ENCODE measurements at places on chromosomes 13 and 19.

DNA sequence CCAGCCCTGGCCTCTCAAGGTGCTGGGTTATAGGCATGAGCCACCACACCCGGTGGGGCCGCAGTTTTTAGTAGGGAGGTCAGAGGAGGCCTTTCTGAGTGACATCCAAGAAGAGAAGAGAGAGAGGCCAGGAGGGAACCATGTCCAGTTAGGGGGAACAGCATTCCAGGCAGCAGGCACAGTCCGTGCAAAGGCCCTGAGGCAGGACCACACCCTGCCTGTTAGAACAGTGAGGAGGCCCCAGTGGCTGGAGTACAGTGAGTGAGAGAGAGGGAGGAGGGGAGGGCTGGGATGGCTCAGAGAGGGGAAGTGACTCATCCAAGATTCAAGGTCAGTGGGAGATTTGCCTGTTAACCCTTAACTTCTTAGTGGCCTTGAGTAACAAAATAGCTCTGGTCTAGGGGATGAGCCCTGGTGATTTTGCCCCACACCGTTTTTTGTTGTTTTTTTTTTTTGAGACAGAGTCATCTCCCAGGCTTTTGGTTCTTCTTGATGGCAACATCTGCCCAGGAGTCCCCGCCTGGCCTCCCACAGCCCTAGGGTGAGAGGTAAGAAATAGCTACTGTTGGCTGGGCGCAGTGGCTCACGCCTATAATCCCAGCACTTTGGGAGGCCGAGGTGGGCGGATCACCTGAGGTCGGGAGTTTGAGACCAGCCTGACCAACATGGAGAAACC, 2.7 kb upstream of the PLIN3 start:
- peak; percentile 94 for DNase-seq

DNA sequence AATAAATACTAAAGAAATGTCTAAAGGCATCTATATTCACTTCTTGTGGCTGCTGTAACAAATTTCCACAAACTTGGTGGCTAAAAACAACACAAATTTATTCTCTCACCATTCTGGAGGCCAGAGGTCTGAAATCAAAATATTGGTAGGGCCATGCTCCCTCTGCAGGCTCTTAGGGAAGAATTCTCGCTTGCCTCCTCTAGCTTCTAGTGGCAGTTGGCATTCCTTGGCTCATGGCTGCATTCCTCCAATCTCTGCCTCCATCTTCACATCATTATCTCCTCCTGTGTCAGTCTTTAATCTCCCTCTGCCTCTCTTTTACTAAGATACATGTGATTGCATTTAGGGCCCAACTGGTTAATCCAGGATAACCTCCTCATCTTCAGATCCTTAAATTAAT, 54.1 kb upstream of the RFXAP start:
- DNase-seq: no peak

DNA sequence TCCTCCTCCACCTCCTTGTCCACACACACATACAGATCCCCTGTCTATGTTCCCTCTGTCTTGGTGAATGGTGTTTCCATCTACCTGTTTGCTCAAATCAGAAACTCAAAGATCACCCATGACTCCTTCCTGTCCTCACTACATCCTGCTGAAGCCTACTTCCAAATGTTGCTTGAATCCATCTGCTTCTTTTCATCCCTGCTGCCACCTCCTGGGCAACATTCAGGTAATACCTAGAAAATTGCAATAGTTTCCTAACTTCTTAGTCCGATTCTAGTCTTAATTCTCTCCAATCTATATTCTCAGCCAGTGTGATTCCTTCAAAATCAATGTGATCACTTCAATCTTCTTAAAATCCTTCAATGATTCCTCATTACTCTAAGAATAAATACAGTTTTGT, 155.5 kb upstream of the STARD13 start:
- peak; percentile 39 for DNase-seq

DNA sequence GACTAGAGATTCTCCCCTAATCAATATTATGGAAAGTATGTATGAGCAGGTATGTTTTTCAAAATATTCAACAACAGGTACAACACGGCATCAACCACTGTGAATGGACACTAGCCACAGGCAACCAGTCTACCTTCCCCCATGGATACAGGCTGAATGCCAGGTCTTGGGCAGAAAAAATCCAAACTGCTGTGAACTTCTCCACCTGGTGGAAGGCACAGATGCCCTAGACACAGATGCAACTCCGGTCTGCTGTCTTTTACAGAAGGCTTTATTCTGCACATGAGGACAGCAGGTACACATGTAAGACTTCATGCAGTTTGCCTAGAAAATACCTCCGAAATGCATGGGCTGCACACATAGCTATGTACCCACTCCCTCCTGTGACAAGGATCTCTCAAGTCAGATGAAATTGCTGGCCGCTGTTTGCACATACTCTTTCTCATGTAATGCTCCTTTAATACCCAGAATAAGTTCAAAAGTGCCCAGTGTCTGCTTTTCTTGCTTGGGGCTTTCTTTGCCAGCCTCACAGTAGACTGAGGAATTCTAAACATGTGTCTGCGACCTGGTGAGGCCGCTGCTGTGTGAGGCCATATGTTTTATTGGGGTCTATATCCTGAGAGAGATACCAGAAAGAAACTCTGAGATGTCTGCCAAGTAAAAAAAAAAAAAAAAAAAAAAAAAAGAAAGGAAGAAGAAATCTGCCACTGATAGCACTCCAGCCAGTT, 325.9 kb downstream of the FOXO1 start:
- peak; percentile 27 for DNase-seq

- no peak for DNase-seq
Observed at GRCh38 chr13:51614350-51614786, 30.1 kb downstream of the WDFY2 start.
